ENCODE measurements at places on chromosomes 6 and 20.
A peak's percentile ranks its signal among the peaks of the same experiment; 100 is the strongest.

GRCh38 chr6:108809211-108809610 lies 39.0 kb upstream of the ARMC2 start:
- no peak for DNase-seq

DNA sequence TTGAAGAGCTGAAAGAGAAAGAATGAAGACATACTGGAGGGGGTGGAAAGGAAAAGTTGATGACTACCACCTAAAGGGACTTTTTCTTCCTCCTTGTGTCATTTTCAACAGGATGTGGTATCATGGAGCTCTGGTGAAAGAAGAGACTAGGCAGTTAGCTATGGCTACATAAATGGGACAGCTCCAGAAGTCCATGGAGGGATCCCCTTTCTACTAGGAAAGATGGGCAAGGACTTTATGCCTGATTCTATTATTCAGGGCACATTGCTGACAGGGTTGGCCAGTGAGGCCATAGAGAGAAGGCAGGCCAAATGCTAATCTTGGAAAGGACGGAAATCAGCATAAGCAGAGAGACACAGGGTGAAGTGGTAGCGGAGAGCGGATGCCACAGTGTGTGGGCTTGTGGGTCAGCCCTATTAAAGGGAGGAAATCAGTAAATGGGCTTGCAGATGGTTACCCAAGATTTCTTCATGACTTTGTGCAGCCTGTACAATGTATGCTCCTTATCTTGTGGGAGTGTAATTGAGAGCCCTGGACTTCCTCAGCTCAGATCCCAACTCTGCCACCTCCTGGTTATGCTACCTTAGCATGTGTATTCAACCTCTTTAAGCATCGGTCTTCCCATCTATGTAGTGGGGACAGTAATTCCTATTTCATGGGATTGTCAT lies 77.4 kb upstream of the TMEM170B start:
- DNase-seq, result no peak

- DNase-seq, result peak; percentile 52
Observed at GRCh38 chr6:292506-293192, 362 bp downstream of the DUSP22 start.

DNA sequence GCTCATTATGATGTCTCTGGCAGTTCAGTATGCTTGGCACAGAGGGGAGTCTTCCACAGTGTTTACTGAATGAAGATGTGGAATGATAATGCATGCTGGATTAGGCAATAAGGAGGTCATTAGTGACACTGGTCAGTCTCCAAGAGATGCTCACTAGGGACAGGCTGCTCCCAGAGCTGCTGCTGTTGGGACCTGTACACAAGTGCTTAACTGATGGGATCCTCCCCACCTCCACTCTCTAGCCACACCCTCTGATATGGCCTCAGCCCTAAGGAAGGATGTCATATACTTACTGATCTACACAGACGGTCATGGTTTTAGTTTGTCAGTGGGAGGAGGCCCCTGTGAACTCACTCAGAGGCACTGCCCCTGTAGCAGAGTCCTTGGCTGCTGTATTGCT lies 73.4 kb downstream of the MYB start:
- no peak for DNase-seq

GRCh38 chr6:44452725-44453124 lies 65.2 kb downstream of the CDC5L start:
- DNase-seq, result no peak

- no peak for DNase-seq
Observed at GRCh38 chr6:13194852-13195251, 133.5 kb downstream of the TBC1D7 start.

GRCh38 chr20:963795-964194 lies 38.3 kb downstream of the RSPO4 start:
- no peak for DNase-seq

- no peak for DNase-seq
Observed at GRCh38 chr20:49400904-49401303, 81.6 kb downstream of the KCNB1 start.

- no peak for DNase-seq
Observed at GRCh38 chr6:84766118-84766798, 1.9 kb upstream of the TBX18 start.

DNA sequence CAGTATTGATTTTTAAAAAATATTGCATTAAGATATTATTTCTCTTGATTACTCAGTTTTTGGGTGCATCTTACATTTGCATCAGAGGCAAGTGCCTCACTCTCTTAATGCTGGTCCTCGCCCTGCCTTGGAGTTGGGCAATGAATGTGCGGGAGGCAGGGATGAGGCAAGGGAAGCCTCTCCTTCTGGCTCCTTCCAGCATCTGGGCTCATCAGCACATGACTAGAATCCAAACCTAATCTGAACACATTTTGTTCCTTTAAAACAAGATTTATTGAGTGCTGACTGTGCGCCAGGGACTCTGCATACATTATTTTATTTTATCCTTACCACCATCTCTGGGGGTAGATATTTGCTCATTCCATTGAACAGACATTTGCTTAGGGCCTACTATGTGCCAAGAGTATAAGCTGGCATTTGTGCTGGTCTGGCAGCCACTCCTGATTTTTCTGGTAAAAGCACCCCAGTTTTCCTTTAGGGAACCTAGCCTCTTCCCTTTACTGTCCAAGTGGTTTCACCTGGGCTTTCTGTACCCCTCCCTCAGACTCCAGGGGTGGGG lies 71.9 kb upstream of the ZNFX1 start:
- DNase-seq, result no peak

- DNase-seq, result peak; percentile 41
Observed at GRCh38 chr20:59948828-59949720, 8.9 kb downstream of the FAM217B start.

DNA sequence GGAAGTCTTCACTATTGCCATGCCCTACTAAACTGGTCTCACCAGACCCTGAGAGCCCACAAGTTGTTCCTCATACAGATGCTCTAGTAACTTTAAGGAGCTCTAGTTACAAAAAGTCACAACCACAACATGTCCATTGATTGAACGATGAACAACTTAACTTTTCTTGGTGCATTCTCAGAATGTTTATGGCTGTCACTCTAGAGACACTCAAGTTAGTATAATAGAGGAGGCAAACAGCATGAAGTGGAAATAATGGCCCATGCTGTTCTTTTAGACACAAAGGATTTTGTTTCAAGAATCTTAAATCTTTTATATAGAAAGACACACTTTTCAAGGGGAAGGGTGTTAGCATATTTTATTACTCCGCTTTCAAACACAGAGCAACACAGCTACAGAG lies 934.4 kb downstream of the HACE1 start:
- DNase-seq, result no peak

DNA sequence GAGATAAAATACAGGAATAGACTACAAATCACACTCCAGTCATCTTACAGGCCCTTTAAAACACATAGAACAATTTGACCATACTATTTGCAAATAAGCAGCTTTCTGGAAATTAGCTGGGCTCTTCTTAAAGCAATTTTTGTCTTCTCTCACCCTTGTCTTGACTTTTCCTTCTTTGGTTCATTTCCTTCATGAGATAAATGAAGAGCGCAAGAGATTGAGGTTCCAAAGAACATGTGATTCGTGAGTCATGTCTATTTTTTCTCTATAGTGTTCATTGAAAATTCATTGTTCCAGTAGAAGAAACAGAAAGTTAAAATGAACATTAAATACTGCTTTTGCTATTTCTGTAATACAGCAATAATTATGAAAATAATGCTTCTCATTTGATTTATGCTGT lies 33.9 kb downstream of the PRDM1 start:
- no peak for DNase-seq

DNA sequence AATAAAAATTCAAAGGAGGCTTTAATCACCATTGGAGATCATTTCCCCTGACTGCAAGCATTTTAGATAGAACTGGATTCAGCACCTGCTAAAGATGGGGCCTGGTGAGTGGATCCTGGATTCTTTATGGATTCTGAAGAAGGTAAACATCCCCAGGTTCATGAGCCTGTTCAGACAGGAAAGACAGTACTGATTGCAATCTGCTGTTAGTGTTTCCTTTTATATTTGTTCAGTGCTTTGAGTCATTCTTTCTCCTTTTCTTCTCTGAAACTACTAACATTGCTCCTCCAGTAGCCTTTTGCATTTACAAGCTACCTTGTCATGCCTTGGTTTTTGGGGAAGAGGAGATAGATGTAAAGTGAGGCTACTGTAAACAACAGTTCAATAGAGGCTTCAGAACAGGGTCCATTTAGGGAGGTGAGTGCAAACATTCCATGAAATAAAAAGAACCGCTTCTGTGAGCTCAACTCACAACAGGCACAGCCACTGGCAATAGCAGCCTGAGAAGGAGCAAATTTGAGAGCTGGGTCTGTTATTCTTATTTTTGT lies 66.4 kb upstream of the PRL start:
- no peak for DNase-seq

GRCh38 chr6:167833396-167833763 lies 6.7 kb downstream of the AFDN start:
- DNase-seq, result no peak

DNA sequence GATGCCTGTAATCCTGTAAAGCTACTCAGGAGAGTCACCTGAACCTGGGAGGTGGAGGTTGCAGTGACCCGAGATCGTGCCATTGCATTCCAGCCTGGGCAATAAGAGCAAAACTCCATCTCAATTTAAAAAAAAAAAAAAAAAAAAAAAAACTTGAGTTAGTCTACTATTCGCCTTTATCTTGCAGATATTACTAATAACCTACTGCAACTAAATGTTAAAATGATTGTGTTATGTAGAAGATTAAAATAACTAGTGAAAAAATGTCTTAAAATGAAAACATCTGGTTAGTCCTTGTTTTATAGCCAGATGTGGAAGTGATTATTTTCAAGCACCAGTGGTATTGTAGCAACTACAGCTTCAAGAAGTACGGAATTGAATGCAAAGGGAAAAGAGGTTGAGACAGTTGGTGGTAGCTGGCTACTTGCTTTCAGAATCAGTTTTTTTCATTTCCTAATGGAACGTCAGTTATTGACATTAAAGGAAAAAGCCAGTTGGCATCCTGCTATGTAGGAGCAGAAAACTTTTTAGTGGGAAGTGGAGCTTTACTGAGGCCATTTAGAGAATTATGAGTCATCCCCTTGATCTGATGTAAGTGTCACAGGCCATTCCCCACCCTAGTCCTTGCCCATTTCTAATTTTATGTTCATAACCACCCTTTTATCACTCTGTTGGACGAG lies 43.8 kb upstream of the DYNLRB1 start:
- DNase-seq, result peak; percentile 60
